CD4-positive, alpha-beta T cell treated with Interferon gamma for 1 hour (primary cell): ENCODE measurements at places on chromosomes 2 and 18.

DNA sequence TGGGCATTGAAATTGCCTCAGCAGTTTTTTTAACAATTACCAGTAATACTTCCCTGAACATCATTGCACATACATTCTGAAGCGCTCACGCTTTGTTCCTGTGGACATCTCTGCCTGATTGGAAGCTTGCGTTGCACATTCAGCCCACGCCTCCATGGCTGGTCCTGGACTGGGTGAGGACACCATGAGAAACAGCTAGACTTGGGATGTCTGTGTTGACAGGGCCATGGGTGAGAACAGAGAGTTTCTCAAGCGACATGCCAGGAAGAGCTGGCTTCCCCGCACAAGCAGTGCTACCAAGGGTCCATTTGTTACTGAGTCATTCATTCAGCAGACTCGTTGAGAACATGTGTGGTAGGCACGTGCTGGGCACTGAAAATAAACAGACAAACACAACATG is 166.3 kb downstream of the GBX2 start:
- DNase-seq: no peak

DNA sequence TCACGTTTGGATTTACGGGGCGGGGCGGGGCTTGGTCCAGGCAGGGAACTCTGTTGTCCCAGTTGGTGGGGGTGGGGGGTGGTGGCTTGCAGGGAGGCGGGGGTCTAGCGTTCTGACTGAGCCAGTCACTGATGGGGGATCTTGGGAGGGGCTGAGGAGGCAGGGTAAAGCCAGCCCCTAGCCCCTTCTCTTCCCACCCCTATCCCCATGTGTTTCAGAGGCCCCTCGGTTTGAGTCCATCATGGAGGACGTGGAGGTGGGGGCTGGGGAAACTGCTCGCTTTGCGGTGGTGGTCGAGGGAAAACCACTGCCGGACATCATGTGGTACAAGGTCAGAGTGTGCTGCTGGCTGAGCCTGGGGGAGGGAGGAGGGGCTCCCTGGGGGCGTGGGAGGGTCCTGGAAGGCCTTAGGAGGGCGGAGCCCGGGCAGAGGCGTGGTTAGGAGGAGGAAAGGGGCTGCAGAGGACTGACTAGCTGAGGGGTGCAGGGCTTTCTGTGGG is 22.0 kb upstream of the GMPPA start:
- no peak for DNase-seq

GRCh38 chr2:126839796-126840195 is 58.9 kb upstream of the TEX51 start:
- no peak for DNase-seq

- DNase-seq: no peak
These were observed 127.5 kb downstream of the SPAG16 start for GRCh38 chr2:213411582-213412289.

DNA sequence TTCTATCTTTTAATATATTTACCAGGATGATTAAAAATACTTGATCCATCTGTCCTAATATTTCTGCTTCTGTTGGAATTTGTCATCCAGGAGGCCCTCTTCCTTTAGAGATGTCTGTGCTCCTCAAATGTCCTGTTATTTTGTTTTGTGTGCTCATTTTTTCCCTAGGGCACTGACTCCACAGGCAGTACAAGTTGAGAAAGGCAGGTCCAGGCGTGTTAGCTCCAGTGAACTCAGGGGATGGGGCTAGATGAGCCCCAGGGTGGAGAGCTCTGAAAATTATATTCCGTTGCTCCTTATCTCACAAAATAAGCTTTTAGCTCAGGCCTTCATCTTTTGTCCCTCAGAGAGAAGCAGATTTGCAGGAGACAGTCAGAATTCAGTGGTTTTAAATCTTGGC is 105.7 kb downstream of the SLC4A3 start:
- DNase-seq: no peak
